ENCODE measurements at places on chromosomes 5 and 9.

GRCh38 chr9:101235105-101235866, 149.5 kb downstream of the BAAT start:
- H3K27me3 ChIP-seq = no peaks in the 10 kb centered on the region
- H3K4me3 ChIP-seq = no peak overlapping the region
- H3K36me3 ChIP-seq = no peaks in the 10 kb centered on the region
- DNase-seq = no peak
- H3K27ac ChIP-seq = no peak overlapping the region

GRCh38 chr5:103041071-103041676, 78.8 kb downstream of the GIN1 start:
- H3K27ac ChIP-seq = no peak overlapping the region
- H3K27me3 ChIP-seq = no peaks in the 10 kb centered on the region
- DNase-seq = no peak
- H3K36me3 ChIP-seq = no peaks in the 10 kb centered on the region
- no peaks in the 10 kb centered on the region for H3K4me1 ChIP-seq

GRCh38 chr5:148998174-148998797, 64.6 kb downstream of the SH3TC2 start:
- H3K36me3 ChIP-seq = no peaks in the 10 kb centered on the region
- H3K27me3 ChIP-seq = no peaks in the 10 kb centered on the region
- H3K27ac ChIP-seq = no peak overlapping the region
- DNase-seq = no peak
- no peak overlapping the region for H3K4me3 ChIP-seq

GRCh38 chr9:33852216-33852826, 35.4 kb downstream of the UBE2R2 start:
- peaks cover 39% of the 10 kb centered on the region for H3K4me1 ChIP-seq
- no peak overlapping the region for H3K4me3 ChIP-seq
- DNase-seq = peak; percentile 83
- H3K27ac ChIP-seq = no peak overlapping the region
- H3K27me3 ChIP-seq = no peaks in the 10 kb centered on the region

- H3K27ac ChIP-seq = no peak overlapping the region
- no peak overlapping the region for H3K4me3 ChIP-seq
- no peak for DNase-seq
- H3K36me3 ChIP-seq = no peaks in the 10 kb centered on the region
Measured at GRCh38 chr5:4036861-4037260, 441.2 kb downstream of the IRX1 start.

DNA sequence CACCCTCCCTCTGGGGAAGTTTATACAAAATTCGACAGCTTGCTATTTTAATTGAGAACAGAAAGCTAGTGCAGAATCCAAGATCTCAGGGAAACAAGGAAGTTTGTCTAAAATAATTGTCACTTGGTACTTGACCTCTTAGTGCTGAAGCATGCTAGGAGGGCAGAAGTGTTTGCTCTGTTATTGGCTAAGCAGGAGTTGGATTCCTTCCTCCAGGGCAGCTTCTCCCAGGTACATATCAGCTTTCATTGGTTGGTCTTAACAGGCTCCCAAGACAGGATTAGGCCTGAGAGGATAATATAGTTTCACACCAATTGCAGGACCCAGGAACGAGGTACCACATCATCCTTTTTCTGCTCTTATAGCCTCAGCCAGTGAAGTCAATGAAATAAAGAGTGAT, 432.8 kb downstream of the IRX1 start:
- H3K36me3 ChIP-seq = no peaks in the 10 kb centered on the region
- DNase-seq = no peak
- H3K4me1 ChIP-seq = no peaks in the 10 kb centered on the region
- no peak overlapping the region for H3K27ac ChIP-seq

DNA sequence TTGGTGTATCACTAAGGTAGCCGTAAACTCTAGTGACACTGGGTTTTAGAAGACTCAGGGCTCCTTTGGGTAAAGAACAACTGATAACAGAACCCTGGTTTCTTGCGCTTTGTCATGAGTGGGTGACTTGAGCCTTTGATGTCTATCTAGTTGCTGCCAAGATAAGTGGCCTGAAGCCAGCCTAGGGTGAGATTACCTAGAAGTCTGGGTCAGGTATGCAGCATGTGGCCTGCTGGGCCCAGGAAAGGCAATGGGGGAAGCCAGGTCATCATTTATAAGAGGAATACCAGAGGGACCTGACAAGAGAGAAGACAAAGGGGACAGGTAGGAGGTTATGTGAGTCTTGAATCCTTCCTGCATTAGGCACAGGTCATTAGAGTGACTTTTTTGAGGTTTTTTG, 23.2 kb upstream of the GARNL3 start:
- H3K4me3 ChIP-seq = no peak overlapping the region
- peaks cover 7% of the 10 kb centered on the region for H3K4me1 ChIP-seq
- no peaks in the 10 kb centered on the region for H3K27me3 ChIP-seq
- no peak overlapping the region for H3K27ac ChIP-seq
- no peak for DNase-seq

DNA sequence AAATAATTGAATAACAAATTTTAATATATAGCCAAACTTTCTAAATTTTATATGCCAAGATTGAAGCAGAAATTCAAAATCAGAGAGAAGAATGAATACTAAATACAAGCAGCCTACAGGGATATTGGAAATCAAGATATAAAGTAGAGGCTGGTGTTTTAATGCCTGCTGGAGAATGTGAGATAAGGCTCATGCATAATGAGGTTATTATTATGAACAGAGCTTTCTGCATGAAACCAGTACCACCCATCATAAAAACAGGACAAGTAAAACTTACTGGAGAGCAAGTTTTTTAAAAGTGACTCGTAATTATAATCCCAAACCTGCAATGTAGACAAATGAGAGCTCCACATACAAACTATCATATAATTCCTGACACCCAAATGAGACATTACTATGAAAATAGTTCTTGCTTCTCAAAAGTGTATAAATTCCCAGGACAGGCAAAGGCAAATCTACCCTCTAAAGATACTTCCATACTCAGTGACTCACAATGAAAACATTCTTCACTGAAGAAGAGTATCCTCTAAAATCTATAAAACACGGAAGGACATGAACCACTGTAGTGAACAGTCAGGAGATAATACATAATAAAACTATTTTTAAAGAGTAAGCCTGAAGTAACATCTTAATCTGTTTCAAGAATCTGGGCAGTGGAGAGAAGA, 532.0 kb upstream of the GRAMD2B start:
- no peak for DNase-seq
- H3K27me3 ChIP-seq = no peaks in the 10 kb centered on the region
- H3K4me3 ChIP-seq = no peak overlapping the region
- no peaks in the 10 kb centered on the region for H3K36me3 ChIP-seq
- H3K4me1 ChIP-seq = no peaks in the 10 kb centered on the region
- H3K27ac ChIP-seq = no peak overlapping the region

DNA sequence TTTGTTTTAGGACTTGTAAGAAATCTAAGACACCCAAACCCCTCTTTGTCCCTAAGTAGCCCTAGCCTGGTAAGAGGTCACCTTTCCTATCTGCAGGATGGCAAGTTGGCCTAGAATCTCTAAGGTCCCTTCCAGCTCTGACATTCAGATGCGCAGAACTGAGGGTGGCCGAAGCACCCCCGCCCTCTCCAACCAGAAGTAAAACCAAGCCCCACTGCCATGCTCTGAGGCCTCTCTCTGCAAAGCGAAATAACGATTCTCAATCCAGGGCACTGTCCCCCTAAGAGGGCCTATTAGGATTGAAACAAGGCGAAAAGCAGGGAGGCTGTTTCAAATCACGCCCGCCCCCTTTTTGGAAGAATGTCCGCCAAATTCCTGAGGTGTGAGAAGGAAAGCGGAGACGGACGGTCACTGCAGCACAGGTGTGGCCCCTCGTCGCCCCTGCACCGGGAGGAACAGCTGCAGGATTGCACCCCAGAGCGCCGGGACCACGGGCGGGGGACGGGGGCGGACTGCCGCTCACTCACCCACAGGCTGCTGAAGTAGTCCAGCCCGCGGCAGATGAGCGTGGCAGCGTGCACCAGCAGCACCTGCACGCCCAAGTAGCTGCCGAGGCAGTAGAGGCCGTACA, 824 bp downstream of the TMEM245 start:
- H3K4me3 ChIP-seq = peak overlapping the region; percentile 94
- H3K27ac ChIP-seq = peak overlapping the region; percentile 91
- DNase-seq = no peak
- H3K4me1 ChIP-seq = peaks cover 41% of the 10 kb centered on the region

DNA sequence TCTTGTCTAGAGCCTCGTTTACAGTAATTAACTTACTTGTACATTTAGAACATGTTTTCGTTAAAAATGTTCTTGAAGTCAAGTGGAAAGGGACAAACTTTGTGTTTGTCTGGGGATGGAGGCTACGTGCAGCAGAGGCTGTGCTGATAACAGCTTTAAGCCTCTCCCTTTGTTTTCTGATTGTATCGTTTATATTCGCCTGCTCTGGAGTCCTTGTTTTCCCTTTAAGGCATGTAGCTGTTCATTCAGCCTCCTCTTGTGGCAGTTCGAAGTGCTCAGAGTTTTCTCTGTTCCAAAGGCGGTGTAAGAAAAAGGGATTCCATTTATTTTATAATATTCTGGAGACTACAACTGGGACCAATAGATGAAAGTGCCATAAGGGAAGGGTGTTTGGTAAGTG, 1.9 kb downstream of the SLC36A1 start:
- no peak overlapping the region for H3K27ac ChIP-seq
- peaks cover 24% of the 10 kb centered on the region for H3K4me1 ChIP-seq
- H3K36me3 ChIP-seq = no peaks in the 10 kb centered on the region

DNA sequence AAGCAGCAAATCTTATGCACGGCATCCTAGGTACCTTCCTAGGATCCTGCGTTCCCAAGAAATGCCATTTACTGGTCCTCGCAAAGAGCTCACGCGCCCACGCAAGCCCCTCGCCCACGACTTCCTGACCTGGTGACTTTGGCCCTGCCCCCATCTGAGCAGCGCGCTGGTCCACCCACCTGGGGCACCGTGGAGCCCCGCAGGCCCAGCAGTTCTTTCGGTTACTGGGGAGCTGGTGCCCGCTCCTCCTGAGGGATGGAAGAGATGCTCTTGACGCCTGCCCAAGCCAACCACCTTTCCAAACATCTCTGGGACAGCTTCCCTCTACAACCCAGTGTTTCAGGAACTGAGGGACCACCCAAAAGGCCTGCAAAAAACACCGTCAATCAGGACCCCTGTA, 16.7 kb downstream of the EQTN start:
- no peak overlapping the region for H3K4me3 ChIP-seq
- H3K27me3 ChIP-seq = no peaks in the 10 kb centered on the region
- no peak overlapping the region for H3K27ac ChIP-seq
- no peak for DNase-seq
- no peaks in the 10 kb centered on the region for H3K36me3 ChIP-seq

DNA sequence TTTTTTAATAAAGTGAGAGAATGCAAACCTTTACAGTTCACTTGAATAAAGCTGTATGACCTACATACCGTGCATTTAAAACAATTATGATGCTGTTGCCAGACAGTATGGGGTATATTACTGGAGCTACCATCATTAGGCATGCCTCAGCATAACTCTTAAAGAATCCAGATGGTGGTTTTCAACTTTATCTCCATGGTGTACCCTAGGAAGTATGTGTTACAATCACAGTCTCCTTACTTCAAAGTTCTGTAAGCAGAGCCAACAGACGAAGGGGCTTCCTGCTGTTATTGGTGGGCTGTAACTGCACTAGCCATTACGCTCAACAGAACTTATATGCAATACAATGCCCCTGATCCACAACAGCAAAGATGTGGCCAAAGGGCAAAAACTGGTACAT, 803.3 kb downstream of the DTWD2 start:
- H3K36me3 ChIP-seq = no peaks in the 10 kb centered on the region
- no peak overlapping the region for H3K4me3 ChIP-seq
- H3K4me1 ChIP-seq = no peaks in the 10 kb centered on the region
- H3K27me3 ChIP-seq = no peaks in the 10 kb centered on the region
- H3K27ac ChIP-seq = no peak overlapping the region

DNA sequence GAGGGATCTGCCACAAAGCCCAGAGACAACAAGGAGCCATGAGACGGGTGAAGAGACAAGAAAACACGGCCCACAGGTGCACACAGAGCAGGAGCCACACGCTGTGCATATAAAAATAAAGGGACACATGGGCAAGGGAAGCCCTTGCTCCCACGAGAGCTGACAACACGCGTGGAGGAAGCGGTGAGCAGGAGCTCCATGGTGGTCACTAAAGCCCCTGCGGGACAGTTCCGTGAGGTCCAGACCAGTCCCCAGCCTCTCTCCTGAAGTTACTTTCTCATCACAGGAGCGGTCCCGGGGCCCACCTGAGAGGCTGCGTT, 90.7 kb downstream of the CAMSAP1 start:
- no peaks in the 10 kb centered on the region for H3K27me3 ChIP-seq
- no peak for DNase-seq
- no peak overlapping the region for H3K27ac ChIP-seq

GRCh38 chr9:127568618-127568970, 43.5 kb upstream of the STXBP1 start:
- no peaks in the 10 kb centered on the region for H3K4me1 ChIP-seq
- H3K36me3 ChIP-seq = no peaks in the 10 kb centered on the region
- no peak for DNase-seq

GRCh38 chr5:73952872-73953271, 326.9 kb downstream of the ARHGEF28 start:
- H3K4me1 ChIP-seq = no peaks in the 10 kb centered on the region
- DNase-seq = no peak
- no peak overlapping the region for H3K4me3 ChIP-seq
- H3K27ac ChIP-seq = no peak overlapping the region

GRCh38 chr9:21081999-21082398, 4.3 kb upstream of the IFNB1 start:
- no peaks in the 10 kb centered on the region for H3K36me3 ChIP-seq
- H3K27ac ChIP-seq = no peak overlapping the region
- H3K4me3 ChIP-seq = no peak overlapping the region
- no peaks in the 10 kb centered on the region for H3K4me1 ChIP-seq

- H3K27me3 ChIP-seq = no peaks in the 10 kb centered on the region
- peaks cover 13% of the 10 kb centered on the region for H3K4me1 ChIP-seq
- no peak overlapping the region for H3K4me3 ChIP-seq
- DNase-seq = no peak
Measured at GRCh38 chr5:38720554-38721361, 125.1 kb upstream of the OSMR start.

- H3K4me3 ChIP-seq = no peak overlapping the region
- no peaks in the 10 kb centered on the region for H3K27me3 ChIP-seq
- H3K27ac ChIP-seq = no peak overlapping the region
- no peaks in the 10 kb centered on the region for H3K4me1 ChIP-seq
- no peaks in the 10 kb centered on the region for H3K36me3 ChIP-seq
Measured at GRCh38 chr5:61610678-61611024, 278.6 kb downstream of the ZSWIM6 start.

DNA sequence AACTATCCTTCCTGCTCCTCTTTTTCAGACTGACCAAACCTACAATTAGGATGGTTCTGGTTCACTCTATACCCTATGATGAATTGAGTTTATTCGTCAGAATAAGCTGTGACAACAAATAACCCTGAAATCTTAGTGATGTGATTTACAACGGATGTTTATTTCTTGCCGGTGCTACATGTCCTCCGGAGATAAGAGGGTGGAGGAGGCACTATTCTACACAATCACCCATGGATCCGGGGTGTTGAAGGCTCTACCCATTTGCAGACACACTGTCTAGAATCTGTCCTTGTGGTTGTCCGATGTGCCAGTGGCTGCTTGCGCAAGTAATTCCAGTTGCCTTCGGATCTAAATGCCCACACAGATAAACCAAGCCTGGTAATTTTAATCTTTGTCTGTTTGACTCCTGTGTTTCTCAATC, 44.7 kb downstream of the CDC14B start:
- H3K36me3 ChIP-seq = no peaks in the 10 kb centered on the region
- no peaks in the 10 kb centered on the region for H3K27me3 ChIP-seq
- no peak overlapping the region for H3K4me3 ChIP-seq
- H3K27ac ChIP-seq = no peak overlapping the region
- H3K4me1 ChIP-seq = no peaks in the 10 kb centered on the region

GRCh38 chr5:72418271-72418670, 88.9 kb downstream of the ZNF366 start:
- H3K36me3 ChIP-seq = no peaks in the 10 kb centered on the region
- no peaks in the 10 kb centered on the region for H3K4me1 ChIP-seq
- no peak overlapping the region for H3K4me3 ChIP-seq
- no peak for DNase-seq
- H3K27ac ChIP-seq = no peak overlapping the region
- H3K27me3 ChIP-seq = no peaks in the 10 kb centered on the region

All from heart left ventricle (tissue), 16 donors.